Vein endothelial cell (primary cell): ENCODE measurements at places on chromosomes 1 and 21. TPM values are rescaled to one million over a fixed set of nuclear protein-coding genes. Genes with fewer than 3 reads are reported as not detected.

RGS18 gene
- not detected in 2 replicates for total RNA-seq

HFM1 gene
- total RNA-seq: 0.33 and 0.86 TPM in 2 replicates

NT5C1A gene
- total RNA-seq: not detected in 2 replicates

IER5 gene
- total RNA-seq: 17.0 and 22.9 TPM in 2 replicates

ADAMTS4 gene
- 14.0 and 44.2 TPM in 2 replicates for total RNA-seq

CCT8 gene
- total RNA-seq: 241 and 253 TPM in 2 replicates
